ENCODE measurements at places on chromosomes 7 and 10. TPM values are rescaled to one million over a fixed set of nuclear protein-coding genes. Genes with fewer than 3 reads are reported as not detected.

GRCh38 chr7:17832242-17832641, 108.1 kb downstream of the SNX13 start:
- H3K27me3 ChIP-seq: no peaks in the 10 kb centered on the region
- no peaks in the 10 kb centered on the region for H3K4me1 ChIP-seq
- no peak overlapping the region for H3K4me3 ChIP-seq

- H3K4me1 ChIP-seq: no peaks in the 10 kb centered on the region
- no peaks in the 10 kb centered on the region for H3K27me3 ChIP-seq
- DNase-seq: no peak
Measured at GRCh38 chr7:26457696-26458327, 166.2 kb downstream of the SNX10 start.

GRCh38 chr10:14020037-14020664, 310.6 kb downstream of the FRMD4A start:
- no peaks in the 10 kb centered on the region for H3K36me3 ChIP-seq
- DNase-seq: no peak
- no peak overlapping the region for H3K4me3 ChIP-seq
- H3K27me3 ChIP-seq: peaks cover 21% of the 10 kb centered on the region
- no peak overlapping the region for H3K27ac ChIP-seq
- H3K4me1 ChIP-seq: peaks cover 7% of the 10 kb centered on the region

- peaks cover 12% of the 10 kb centered on the region for H3K36me3 ChIP-seq
- DNase-seq: no peak
- peak overlapping the region; percentile 64 for H3K4me3 ChIP-seq
- no peaks in the 10 kb centered on the region for H3K4me1 ChIP-seq
- H3K27me3 ChIP-seq: no peaks in the 10 kb centered on the region
Measured at GRCh38 chr10:97399843-97400545, 1.1 kb downstream of the RRP12 start.

GNAT3 gene
- not detected for polyA plus RNA-seq

NOBOX gene
- not detected for polyA plus RNA-seq

CLDN4 gene
- polyA plus RNA-seq: 7.2 TPM

FAM131B gene
- polyA plus RNA-seq: 0.12 TPM

VAX1 gene
- polyA plus RNA-seq: not detected

CHAT gene
- polyA plus RNA-seq: not detected

PLAU gene
- polyA plus RNA-seq: 814 TPM
